ENCODE measurements at places on chromosomes 3 and 15. TPM values are rescaled to one million over a fixed set of nuclear protein-coding genes. Genes with fewer than 3 reads are reported as not detected.

DNA sequence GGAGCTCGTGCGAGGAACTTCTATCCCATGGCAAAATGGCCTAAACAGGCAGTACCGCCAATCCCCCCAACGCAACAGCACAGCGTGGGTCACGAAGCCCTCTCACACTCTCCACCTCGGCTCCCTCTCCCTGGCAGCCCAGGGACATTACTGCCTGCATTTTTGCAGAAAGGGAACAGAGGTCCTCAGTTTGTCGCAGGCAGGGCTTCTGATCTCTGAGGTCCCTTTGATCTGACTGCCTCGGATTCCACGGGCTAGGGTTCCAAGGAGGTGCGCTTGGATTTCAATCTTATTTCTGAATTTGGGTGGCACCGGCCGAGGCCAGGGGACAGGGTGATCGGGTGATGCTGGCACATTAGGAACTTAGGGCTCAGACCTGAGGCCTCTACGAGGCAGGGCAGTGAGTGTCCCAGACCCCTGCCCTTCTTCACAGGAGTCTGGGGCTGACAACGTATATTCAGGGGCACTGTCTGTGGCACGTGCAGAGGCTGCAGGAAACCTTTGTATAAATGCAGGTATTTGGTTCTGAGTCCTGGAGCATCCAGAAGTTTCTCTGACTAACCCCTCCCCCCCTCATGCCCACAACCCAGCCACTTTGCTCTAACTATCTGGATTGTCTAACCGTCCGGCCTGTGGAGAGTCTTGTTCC is 197.9 kb downstream of the XXYLT1 start:
- DNase-seq = no peak

GRCh38 chr15:80780416-80781221 is 1.4 kb downstream of the CEMIP start:
- no peak for DNase-seq

DNA sequence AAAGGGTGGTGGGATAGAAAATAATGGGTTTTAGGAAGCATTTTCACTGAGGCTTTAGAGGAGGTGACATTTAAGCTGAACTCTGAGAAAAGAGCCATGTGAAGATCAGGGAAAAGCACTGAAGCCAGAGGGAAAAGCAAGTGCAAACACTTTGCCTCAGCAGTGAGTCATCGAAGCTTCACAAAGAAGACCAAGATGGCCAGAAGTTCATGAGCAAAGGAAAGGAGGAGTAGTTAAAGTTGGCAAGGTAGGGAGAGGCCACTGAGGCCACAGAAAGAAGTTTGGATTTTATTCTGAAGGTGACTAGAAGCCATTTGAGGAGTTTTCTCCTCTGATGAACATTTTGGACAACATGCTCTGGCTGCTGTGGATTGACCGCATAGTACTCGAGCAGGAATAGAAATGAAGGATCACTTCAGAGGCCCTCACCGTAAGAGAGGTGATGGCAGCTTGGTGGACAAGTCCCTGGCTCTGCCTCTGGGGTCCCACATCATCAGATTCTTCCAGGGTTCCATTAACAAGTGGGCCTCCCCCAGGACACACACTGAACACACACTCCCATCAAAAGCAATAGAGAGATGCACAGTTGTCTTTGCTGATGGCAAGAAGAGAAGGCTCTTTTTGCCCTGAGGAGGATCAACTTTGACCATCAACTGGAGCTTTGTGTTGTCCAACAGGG is 75.5 kb downstream of the TOP2B start:
- DNase-seq = no peak

CP gene
- 0.34 TPM for polyA plus RNA-seq

- DNase-seq = no peak
Observed at GRCh38 chr15:67813104-67813634, 12.1 kb upstream of the SKOR1 start.

DNA sequence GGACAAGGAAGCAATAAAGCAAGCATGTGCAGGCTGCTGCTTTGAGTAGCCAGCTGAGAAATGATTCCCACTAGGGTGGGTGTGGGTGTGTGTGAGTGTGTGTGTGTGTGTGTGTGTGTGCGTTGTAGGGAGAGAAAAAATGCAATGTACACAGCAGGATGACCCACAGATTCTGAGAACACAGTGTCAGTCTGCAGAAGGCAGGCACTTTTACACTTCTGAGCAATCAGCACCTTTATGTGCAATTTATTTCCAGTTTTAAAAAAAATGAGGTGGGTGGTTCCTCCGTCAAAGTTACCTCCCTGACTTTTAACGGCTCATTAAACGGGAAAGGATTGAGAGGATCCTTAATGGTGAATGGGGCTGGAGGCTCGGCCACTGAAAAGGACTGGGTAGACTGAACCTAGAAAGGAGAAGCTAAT is 38.5 kb upstream of the LIPC start:
- DNase-seq = no peak

DNA sequence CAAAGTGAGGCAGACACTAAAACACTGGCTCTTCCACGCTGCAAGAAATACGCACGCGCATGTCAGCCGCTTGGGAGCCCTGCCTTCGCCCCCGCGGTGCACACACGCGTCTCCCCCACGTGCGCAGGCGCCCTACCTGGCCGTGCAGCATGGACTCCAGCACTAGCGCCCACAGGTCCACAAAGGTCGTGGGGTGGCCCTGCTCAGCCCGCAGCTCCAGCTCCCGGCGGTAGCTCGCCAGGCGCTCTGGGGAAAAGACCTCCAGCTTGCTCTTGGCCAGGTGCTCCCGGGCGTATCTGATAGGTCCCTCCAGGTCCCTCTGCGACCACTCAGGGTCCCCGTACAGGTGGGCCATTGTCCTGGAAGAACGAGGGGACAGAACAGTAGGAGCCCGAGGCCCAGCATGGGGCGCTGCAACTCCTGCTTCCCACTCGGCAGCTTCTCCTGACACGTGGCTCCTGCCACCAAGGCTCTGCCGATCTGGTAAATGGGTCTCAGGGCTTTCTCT is 14.9 kb downstream of the PLA2G4D start:
- DNase-seq = no peak

- no peak for DNase-seq
Observed at GRCh38 chr3:195194559-195195206, 76.3 kb downstream of the XXYLT1 start.

DNA sequence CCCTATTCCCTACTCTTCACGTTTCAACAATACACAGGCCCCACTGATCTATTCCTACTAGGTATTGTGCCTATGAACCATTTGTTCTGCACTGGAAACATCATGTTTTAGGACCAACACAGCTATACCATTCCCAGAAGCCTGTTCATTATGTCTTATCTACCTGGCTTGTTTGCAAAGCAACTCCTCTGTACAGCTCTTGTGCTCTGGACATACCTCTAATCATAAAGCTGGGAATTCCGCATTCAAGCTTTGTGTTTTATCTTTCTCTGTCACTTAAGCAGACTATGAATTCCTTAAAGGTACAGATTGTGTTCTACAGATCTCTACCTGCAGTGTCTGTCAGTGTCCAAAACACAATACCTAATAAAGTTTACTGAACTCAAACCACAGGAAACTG is 87.5 kb upstream of the CSPG5 start:
- DNase-seq = no peak

DNA sequence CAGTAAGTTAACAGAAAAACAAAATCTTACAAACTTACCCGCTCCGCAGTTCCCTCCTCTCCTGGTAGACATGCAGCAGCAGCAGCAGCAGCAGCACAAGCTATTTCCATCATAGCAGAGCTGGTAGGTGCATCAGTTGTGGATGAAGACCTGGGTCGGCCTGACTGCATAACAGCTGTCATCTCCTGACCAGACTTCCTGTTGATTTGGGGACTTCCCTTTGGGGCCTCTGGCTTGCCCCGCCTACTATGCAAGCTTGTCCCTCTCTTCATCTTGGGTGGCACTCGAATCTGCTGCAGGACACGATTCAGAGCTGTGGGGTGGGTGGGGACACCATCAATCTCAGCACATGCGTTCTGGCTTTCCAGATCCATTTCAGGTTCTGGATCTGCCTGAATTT is 65.7 kb downstream of the TMCC1 start:
- peak; percentile 64 for DNase-seq

GRCh38 chr3:22117751-22118346 is 366.8 kb upstream of the ZNF385D start:
- DNase-seq = no peak

ITIH1 gene
- polyA plus RNA-seq = not detected

CHRM5 gene
- polyA plus RNA-seq = not detected

DNA sequence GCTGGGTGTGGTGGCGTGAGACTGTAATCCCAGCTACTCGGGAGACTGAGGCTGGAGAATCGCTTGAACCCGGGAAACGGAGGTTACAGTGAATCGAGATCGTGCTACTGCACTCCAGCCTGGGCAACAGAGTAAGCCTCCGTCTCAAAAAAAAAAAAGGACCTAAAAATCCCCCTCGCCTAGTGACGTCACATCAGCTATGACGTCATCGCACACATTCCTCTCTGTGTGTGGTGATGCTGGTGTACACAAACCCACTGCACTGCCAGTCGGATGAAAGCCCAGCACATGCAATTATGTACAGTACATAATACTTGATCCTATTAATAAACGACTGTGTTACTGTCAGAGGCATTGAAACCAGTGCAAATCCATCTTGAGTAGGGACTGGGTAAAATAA is 40.2 kb upstream of the SEC61A1 start:
- no peak for DNase-seq

HHATL gene
- not detected for polyA plus RNA-seq

DNA sequence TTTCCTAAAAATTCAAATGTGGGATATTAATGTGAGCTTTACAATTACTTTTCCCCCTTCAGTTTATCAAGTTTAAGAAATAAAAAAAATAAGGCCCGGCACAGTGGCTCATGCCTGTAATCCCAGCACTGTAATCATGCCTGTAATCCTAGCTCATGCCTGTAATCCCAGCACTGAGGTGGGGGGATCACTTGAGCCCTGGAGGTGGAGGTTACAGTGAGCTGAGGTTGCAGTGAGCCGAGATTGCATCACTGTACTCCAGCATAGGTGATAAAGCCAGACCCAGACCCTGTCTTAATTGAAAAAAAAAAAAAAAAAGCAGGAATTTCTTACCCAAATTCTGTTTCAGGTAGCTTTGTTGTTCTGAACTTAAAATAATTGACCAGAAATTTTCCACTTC is 17.9 kb downstream of the ATP6V1A start:
- no peak for DNase-seq

NPRL2 gene
- 39.6 TPM for polyA plus RNA-seq

KIAA1143 gene
- 14.5 TPM for polyA plus RNA-seq

DNA sequence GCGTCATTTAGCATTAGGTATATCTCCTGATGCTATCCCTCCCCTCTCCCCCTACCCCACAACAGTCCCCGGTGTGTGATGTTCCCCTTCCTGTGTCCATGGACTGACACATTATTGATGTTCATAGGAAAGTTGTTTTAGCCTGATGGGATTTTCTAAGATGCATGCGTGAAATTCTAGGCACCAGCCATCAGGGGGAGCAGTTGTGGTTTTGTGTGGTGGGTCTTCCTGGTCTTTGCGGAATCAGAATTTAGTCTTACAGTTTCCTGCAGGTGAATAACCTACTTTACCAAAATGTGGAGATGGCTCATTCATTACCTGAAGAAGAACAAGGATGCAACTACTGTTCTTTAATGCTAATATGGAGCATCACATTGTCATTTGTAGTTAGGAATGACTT is 455.0 kb upstream of the THBS1 start:
- DNase-seq = peak; percentile 9

DNA sequence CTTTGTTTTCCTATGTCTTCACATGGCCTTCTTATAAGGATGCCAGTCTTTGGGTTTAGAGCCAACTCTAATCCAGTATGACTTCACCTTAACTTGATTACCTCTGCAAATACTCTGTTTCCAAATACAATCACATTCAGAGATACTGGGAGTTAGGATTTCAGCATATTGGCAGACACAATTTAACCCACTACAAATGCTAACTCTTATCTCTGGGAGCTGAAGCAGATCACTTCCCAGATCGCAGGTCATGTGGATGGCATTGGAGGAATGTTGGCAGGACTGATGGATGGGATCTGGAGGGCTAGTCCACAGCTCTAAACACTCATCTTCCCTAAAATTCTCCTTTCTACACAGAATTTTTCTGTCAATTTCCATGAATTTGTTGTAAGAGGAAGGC is 46.2 kb upstream of the ADGRG7 start:
- DNase-seq = no peak

GRCh38 chr15:38117781-38118180 is 134.9 kb upstream of the SPRED1 start:
- DNase-seq = no peak

DNA sequence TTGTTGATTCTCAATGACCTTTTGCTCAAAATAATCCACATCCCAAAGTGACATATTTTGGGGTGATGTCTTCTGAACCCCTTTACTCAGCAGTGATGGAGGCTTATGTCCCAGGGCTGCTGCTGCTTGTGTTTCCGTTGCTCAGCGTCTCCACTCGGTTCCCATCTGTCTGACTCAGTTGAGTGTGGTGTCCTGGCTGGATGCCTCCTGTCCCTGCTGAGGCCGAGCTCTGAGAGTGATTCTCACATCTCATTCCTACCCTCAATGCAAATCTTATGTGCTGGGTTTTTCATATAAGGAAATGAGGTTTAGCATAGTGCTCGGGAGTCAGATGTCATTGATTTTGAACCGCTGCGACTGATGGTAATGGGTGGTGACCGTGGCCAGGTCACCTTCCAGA is 247.4 kb downstream of the GABRG3 start:
- no peak for DNase-seq

DNA sequence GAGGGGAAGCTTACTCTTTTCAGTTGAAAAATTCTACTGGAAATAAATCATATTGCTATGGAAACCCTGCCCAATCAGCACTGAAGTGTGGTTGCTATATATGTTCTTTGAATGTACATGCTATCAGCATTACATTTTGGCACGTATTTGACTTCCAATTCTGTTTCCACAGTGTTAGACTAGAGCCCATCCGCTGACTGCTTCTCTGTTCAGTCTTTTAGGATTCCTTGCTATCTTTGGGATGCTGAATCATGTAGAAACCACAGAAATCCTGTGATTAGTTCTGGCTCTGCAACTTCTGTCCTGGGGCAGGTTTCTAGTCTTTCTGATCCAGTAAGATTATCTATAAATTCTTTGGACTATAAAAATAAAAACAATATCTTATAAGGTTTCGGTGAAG is 128.2 kb upstream of the SLC7A14 start:
- no peak for DNase-seq

GRCh38 chr3:58207954-58208353 is 2.8 kb downstream of the DNASE1L3 start:
- DNase-seq = no peak
